ENCODE measurements at places on chromosomes 3 and 15. TPM values are rescaled to one million over a fixed set of nuclear protein-coding genes. Genes with fewer than 3 reads are reported as not detected.

The STRA6 gene
- 0.75 TPM for total RNA-seq

GRCh38 chr3:131221731-131222130, 159.8 kb upstream of the NUDT16 start:
- DNase-seq = no peak

DNA sequence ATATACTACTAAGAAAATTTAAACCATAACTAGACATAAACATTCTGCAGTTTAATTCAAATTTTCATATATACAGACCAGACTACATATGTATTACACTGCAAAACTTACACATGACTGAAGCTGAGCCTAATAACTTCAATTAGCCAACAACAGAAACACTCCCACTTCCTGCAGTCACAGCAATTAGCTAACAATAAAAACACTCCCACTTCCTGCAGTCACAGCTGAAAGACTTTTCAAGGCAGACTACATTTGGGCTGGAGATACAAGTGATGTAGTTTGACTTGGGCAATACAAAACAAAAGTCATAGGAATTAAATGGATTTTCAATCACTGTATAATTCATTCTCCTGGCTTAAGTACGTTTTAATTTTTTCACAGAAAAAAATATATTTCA, 10.3 kb downstream of the TM2D3 start:
- no peak for DNase-seq

- DNase-seq = no peak
Observed at GRCh38 chr3:129622226-129622874, 15.9 kb upstream of the PLXND1 start.

- DNase-seq = no peak
Observed at GRCh38 chr3:45545476-45545875, 49.1 kb upstream of the LIMD1 start.
